ENCODE measurements at places on chromosomes 1 and 21.

GRCh38 chr1:37410815-37411214 is 63.6 kb upstream of the ZC3H12A start:
- no peaks in the 10 kb centered on the region for H3K27me3 ChIP-seq
- H3K36me3 ChIP-seq: no peaks in the 10 kb centered on the region
- no peaks in the 10 kb centered on the region for H3K4me1 ChIP-seq

DNA sequence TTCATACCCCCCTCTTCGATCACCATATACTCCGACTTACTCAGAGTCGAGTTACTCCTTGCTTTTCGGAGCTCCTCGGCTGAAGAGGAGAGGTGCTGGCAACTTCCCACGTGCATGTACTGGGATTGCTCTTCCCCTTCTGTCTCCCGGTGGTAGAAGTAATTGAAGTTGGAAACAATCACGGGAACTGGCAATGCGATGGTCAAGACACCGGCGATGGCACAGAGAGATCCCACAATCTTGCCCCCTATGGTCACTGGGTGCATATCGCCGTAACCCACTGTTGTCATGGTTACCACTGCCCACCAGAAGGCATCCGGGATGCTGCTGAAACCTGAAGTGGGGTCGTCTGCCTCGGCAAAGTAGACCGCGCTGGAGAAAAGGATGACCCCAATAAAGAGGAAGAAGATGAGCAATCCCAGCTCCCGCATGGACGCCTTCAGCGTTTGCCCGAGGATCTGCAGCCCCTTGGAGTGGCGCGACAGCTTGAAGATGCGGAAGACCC is 1.5 kb downstream of the KCNA3 start:
- DNase-seq: no peak
- H3K4me3 ChIP-seq: peak overlapping the region; percentile 81
- no peaks in the 10 kb centered on the region for H3K27me3 ChIP-seq
- H3K36me3 ChIP-seq: no peaks in the 10 kb centered on the region
- H3K4me1 ChIP-seq: peaks cover 31% of the 10 kb centered on the region
- H3K27ac ChIP-seq: peak overlapping the region; percentile 92

GRCh38 chr1:183472488-183473216 is at the start of gene SMG7:
Gene SMG7, plus strand, starts transcription at chr1:183472499. Its CDS starts 122 bp downstream, at chr1:183472621.
- H3K4me1 ChIP-seq: peaks cover 9% of the 10 kb centered on the region
- DNase-seq: peak; percentile 48
- peak within 1 kb of the TSS; percentile 92 for H3K4me3 ChIP-seq

- no peaks in the 10 kb centered on the region for H3K27me3 ChIP-seq
- no peak overlapping the region for H3K27ac ChIP-seq
- H3K4me3 ChIP-seq: no peak overlapping the region
- DNase-seq: no peak
These were observed 13.4 kb downstream of the RRAGC start for GRCh38 chr1:38846210-38846609.

Data from effector memory CD4-positive, alpha-beta T cell (primary cell).